ENCODE measurements at places on chromosomes 2 and 18. TPM values are rescaled to one million over a fixed set of nuclear protein-coding genes. Genes with fewer than 3 reads are reported as not detected.

GRCh38 chr2:1823187-1824169 lies 79.2 kb upstream of the PXDN start:
- no peak for DNase-seq

DNA sequence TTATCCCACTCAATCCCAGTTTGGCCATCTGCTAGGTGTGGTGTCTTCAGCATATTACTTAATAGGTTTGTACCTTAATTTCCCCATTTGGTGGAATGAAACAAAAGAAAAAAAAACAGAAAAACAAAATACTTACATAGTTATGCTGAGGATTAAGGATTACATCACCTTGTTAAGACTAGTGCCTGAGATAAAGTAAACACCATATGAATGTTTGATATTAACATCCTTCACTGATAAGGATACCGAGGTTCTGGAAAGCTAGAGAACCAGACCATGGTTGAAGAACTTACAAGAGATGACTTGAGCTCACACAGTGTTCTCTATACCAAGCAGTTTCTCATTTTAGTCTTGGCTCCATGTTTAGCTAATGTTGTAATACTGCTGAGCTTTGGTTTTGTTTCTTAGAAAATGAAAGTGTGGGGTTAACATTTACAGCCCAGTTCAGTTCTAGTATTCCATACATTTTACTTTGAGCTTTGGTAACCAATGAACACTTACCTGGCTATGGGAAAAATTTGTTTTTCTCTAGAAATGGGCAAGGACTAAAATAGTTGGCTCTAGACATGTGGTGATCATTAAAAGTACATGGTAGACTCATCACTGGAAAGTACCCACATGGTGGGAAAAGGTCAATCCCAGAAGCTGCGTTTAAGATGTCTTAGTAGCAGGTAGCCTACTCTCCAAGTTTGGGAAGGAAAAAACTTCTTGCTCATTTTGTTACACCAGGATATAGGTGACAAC lies 5.8 kb upstream of the GPD2 start:
- DNase-seq = no peak

DNA sequence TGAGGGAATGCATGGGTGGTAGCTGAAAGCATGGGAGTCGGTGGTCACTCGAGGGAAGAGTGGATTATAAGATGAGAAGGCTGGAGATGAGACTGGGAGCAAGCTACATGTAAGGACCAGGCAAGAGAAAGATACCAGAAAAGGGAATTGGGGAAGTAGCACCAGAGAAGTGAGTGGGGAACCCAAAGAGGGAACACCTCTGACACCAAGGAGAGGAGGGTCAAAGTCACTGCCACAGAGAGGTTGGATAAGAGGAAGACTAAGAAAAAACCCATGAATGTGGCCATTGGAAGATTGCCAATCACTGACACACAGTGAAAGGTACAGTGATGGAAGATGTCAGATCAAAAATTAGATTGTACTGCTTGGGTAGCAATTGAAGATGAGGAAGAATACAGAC lies 473.9 kb downstream of the BCL11A start:
- DNase-seq = no peak

DNA sequence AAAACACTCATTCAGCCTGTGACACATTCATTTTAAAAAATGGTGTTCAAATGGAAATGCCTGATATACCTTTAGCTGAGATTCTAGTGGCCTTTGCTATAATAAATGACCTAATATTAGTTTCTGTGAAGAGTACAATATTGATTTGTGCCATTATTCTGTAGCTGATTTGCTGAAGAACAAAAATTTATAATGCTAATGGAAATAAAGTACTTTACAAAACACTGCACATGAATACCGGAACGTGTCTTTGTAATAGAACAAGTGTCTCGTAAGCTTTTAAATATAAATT lies 138.7 kb downstream of the WDR7 start:
- no peak for DNase-seq

DNA sequence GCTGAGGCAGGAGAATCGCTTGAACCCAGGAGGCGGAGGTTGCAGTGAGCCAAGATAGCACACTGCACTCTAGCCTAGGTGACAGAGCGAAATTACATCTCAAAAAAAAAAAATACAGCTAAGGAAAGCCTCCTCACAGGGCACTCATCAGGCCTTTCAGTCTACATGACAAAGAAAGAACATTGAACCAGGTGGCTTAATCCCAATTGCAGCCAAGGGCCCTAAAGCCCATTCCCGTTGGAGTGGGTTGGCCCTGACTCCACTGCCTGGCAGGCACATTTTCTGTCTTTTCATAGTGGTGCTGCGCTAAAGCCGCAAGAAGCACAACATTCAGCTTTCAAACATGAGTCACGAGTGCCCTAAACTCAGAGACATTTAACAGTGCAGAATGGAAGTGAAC lies 372.5 kb downstream of the RNF144A start:
- no peak for DNase-seq

- DNase-seq = no peak
These were observed 288.2 kb upstream of the SPHKAP start for GRCh38 chr2:228469721-228470120.

The ATP6V1C2 gene
- 1.7 TPM for total RNA-seq

The C2orf66 gene
- total RNA-seq = not detected

The HNMT gene
- total RNA-seq = 78.2 TPM

The MEMO1 gene
- 28.2 TPM for total RNA-seq

DNA sequence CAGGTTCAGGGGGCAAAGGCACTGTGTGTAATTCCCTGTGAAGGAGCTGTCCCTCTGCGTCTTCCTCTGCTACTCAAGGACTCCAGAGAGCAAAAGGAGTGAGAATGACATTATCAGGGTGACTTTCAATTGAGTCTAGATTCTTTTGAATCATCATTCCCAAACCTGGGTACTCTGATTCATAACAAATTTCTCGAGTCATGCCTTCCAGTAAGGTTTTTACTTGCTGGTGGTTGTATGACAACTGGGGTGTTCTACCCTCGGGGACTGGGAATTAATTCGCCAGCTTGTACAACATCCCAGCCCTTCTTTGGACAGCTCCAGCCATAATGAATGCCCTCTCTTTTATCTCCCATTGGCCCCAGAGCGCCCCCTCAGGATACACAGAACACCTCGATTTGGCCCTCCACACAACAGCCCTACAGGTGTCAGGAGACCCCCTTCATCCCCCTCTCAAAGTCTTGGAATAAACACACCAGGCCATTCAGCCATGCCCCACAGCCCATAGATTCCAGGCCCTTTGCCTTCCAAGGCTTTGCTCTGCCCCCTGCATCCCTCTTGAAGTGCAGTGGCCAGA lies 254.5 kb downstream of the KLHL29 start:
- no peak for DNase-seq

The VWA3B gene
- total RNA-seq = 2.9 TPM

DNA sequence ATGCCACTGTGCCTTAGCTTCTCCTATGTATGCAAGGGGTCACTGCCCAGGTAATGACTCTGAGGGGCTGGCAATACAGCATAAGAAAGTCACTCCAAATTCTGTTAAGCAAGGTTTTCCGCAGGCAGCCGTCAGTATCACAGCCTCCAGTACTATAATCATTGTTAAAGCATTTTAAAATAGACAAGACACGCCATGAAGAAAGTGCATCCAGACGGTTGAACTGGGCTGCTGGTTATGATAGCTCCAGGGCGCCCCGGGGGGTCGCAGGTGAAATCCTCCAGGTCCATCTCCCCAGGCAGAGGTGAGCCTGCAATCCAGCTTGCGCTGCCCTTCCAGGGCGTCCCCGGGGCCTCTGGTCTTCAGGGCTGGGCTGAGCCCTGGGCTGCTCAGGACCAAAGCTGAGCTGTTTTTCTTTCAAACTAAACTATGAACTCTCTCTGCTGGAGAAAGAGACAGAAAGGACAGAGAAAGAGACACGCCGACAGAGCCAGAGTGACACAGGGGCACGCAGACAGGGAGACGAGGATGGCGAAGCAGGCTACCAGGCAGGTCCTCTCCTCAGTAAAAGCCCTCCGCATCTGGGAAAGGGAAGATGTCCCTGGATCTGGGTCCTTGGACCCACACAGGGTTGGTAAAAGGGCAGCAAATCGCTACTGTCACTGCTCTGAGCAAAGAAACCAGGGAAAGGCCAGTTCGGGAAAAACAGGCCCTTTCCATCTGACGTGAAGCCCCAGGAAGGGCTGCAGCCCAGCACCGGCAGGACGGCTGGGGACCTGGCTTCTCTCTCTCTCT lies 2.1 kb upstream of the TWIST2 start:
- DNase-seq = no peak

The NYAP2 gene
- total RNA-seq = not detected

The BOLL gene
- not detected for total RNA-seq

DNA sequence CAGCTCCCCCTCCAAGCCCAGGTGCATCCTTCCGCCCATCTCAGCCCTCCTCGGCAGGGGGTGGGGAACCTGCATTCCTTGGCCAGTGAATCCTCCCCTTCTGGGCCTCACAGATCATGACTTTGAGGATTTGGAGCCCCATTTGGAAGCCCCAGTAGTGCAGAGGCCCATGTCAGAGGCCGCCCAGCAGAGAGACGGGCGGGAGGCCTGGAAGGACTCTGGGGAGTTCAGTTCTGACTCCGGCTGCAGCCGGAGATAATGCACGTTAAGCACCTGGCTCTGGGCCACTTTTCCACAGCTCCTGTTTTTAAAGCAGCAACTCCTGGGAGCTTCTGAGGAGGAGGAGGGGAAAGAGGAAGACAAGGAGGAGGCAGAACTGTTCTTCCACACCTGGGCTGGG lies 14.9 kb downstream of the ATOH8 start:
- peak; percentile 61 for DNase-seq

GRCh38 chr2:157444641-157445040 lies 752 bp upstream of the CYTIP start:
- no peak for DNase-seq

DNA sequence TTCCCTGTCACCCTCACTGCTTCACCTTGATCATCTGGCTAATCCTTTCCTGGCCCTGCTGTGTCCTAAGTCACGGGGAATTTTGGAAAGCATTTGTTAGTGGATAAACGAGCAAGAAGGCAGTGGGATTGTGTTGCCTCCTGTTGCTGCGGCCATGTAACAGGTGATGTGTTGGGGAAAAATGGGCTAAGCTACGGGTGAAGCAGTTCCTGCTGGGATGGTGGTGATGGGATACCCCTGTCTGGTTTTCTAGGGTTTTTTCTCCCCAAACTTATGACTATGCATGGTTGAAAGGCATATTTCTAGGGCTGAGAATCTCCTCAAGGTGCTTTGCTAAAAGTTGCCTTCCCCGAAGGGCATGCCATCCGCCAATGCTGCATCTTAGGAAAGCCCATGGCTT lies 68.1 kb downstream of the WDSUB1 start:
- DNase-seq = no peak

The CD226 gene
- 1.3 TPM for total RNA-seq

GRCh38 chr2:168179592-168179991 lies 67.8 kb downstream of the STK39 start:
- DNase-seq = no peak

DNA sequence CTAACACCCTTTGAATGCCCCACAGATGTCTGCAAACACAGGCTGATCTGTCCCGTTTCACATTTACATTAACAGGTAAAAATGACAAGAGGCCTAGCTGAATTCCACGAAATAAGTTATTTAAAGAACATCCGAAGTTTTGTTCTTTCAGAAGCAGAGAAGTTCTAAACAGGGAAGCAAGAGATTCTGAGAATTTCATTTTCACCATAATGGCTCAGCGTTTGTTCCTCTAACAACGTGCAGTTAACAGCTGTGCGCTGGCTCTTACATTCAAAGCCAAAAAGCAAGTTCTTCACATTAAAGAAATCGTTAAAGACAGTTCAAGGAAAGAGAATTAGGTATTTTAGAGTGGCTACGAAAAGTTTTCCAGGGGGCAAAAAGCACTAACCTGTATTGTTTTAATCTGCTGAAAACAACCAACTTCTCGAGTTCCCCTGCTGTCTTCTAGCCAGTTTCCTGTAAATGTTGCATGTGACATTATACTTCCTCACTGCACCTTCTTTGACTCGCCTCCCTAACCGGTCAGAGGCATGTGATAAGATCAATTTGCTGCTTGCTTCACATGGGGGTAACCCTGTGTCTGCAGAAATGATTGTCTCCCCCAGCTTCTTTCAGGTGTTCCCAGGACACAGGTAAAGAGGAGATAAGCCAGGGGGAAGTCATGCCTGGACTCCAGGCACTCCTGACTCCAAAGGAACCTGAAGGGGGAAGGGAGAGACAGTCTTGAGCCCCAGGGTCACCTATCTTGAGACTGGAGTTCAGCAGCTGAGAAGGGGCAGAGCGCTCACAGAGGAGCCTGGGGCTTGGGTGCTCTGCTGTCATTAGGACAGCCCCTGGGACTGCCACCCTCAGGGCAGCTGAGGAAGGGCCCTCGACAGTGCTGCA lies 36.8 kb upstream of the WIPF1 start:
- DNase-seq = peak; percentile 28

- DNase-seq = no peak
These were observed 9.1 kb downstream of the SP9 start for GRCh38 chr2:174343623-174344455.

DNA sequence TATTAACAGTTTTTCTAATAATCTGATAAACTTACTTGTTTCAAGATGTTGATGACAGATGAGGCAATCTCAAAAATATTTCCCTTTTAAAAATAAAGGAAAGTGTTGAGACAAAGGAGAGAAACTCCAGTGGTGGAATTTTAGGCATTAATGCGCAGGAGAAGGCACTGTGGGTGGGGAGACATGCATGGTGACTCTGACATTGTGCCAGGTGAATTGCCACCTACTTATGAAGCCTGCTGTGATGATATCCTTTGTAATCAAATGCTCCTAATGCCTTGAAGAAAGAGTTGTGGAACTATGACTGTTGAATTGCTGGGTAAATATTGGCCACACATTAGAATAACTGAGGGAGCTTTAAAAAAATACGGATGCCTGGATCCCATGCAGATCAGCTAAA lies 101.4 kb downstream of the PLA2R1 start:
- no peak for DNase-seq
